ENCODE measurements at places on chromosomes 3 and 15. TPM values are rescaled to one million over a fixed set of nuclear protein-coding genes. Genes with fewer than 3 reads are reported as not detected.

DNA sequence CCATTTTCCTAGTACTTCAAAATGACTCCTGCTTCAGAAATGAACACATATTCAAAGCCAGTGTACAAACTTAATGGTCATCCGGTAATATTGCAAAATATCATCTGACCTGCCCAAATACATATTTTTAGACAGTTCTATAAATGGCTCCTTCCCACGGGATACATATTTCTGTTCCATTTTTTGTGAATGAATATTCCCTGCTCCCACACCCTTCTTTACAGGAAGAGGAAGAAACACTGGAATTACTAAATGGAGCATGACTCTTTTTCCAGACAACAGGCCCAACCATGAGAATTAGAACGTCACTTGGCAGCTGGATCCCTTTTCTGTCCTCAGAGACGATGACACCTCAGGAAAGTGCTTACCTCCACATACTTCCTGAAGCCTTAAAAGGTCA lies 38.0 kb upstream of the CBLB start:
- H3K36me3 ChIP-seq = no peaks in the 10 kb centered on the region
- H3K4me3 ChIP-seq = no peak overlapping the region
- H3K27ac ChIP-seq = no peak overlapping the region
- H3K4me1 ChIP-seq = no peaks in the 10 kb centered on the region
- no peaks in the 10 kb centered on the region for H3K27me3 ChIP-seq

- H3K4me1 ChIP-seq = peaks cover 17% of the 10 kb centered on the region
- H3K36me3 ChIP-seq = no peaks in the 10 kb centered on the region
- H3K27me3 ChIP-seq = no peaks in the 10 kb centered on the region
Measured at GRCh38 chr15:82849556-82850512, 40.4 kb downstream of the WHAMM start.

DNA sequence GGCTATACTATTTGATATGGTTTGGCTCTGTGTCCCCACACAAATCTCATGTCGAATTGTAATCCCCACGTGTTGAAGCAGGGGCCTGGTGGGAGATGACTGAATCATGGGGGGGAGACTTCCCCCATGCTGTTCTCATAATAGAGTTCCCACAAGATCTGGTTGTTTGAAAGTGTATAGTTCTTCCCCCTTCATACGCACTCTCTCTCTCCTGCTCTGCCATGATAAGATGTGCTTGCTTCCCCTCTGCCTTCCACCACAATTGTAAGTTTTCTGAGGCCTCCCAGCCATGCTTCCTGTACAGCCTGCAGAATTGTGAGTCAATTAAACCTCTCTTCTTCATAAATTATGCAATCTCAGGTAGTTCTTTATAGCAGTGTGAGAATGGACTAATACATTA lies 290.1 kb upstream of the CHRM5 start:
- H3K36me3 ChIP-seq = no peaks in the 10 kb centered on the region
- H3K4me1 ChIP-seq = no peaks in the 10 kb centered on the region
- H3K4me3 ChIP-seq = no peak overlapping the region
- no peak for DNase-seq
- peaks cover 3% of the 10 kb centered on the region for H3K27me3 ChIP-seq
- no peak overlapping the region for H3K27ac ChIP-seq

DNA sequence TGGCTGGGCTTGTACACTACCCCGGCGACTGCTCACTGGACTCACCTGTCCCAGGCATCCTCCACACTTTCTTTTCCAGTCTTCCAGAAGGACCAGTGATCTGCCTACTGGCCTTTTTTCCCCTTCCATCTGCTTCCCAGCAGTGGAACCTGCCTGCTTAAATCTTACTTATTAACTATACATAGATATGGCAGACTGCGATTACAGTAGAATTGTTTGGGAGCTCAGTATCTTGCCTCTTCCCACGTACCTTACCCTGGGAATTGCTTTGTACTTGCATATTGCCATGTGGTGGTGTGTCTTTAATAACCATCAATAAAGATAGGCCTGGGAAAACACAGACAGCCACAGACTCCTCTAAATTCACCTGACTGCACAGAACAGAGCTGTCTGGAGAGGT lies 11.8 kb upstream of the HES1 start:
- H3K27me3 ChIP-seq = no peaks in the 10 kb centered on the region
- DNase-seq = no peak
- peaks cover 1% of the 10 kb centered on the region for H3K4me1 ChIP-seq
- no peak overlapping the region for H3K27ac ChIP-seq
- H3K4me3 ChIP-seq = no peak overlapping the region

- no peaks in the 10 kb centered on the region for H3K27me3 ChIP-seq
- H3K36me3 ChIP-seq = peaks cover 17% of the 10 kb centered on the region
- peaks cover 15% of the 10 kb centered on the region for H3K4me1 ChIP-seq
- no peak for DNase-seq
- H3K27ac ChIP-seq = peak overlapping the region; percentile 88
- H3K4me3 ChIP-seq = peak overlapping the region; percentile 86
Measured at GRCh38 chr3:9934235-9934621, 594 bp downstream of the CRELD1 start.

DNA sequence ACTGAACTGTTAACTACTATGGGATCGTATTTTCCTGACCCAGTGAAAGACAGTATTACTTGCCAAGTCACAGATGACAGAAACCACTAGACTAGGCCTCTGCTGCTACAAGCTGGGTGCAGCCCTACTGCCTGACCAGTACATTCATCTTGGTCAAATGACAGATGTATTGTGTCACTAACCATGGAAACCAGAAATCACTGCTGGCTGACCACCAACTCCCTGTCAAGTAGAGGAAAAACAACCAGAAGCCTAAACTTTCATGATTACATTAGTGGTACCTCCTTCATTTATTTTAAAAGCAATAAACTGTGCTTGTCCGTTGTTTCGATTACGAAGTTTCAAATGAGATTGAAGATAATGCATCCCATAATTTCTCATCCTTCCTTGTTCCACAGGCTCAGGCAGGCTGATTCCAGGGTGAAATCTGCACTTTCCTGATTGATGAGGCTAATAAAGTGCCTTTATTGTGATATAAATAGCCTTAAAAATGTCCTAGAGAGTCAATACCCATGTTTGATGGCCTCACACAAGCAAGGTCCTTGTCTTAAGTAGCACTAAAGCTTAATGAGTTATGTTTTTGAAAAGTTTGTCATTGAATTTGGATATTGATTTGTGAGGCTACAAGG lies 309.7 kb downstream of the LSAMP start:
- DNase-seq = no peak
- H3K27ac ChIP-seq = no peak overlapping the region
- H3K4me1 ChIP-seq = no peaks in the 10 kb centered on the region

- no peak for DNase-seq
- no peak overlapping the region for H3K27ac ChIP-seq
- H3K4me1 ChIP-seq = no peaks in the 10 kb centered on the region
- H3K4me3 ChIP-seq = no peak overlapping the region
- no peaks in the 10 kb centered on the region for H3K27me3 ChIP-seq
- H3K36me3 ChIP-seq = no peaks in the 10 kb centered on the region
Measured at GRCh38 chr15:36961956-36962355, 138.4 kb downstream of the MEIS2 start.

DNA sequence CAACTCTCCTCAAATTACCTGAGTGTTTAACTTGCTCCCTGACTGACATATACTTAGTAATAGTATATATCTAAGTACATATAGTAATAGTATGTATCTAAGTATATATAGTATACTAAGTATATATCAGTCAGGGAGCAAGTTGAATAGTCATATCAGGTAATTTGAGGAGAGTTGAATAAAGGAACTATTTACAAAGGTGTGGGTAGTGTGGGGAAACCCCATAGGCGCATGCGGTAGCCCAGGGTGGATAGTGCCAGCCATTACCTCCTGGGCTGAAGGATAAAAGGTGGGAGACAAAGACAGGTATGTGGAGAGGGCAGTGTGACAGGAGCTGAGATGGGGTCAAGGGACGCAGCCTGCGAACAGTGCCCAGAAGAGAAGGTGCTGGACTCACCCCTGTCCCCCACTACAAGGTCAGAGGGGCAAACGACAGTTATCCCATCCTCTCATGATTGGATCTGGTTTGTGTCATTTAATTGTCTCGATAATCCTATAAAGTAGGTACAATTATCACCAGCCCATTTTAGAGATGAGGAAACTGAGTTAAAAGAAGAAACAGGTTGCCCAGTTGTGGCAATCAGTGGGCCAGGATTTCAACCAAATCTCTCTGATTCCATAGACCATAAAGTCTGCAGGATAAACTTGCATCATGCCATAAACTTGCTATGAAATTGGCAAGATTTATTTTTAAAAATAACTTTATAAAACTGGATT lies 34.1 kb upstream of the TPM1 start:
- H3K4me3 ChIP-seq = no peak overlapping the region
- H3K27ac ChIP-seq = no peak overlapping the region
- H3K27me3 ChIP-seq = no peaks in the 10 kb centered on the region
- no peak for DNase-seq

BCHE gene
- total RNA-seq = 38.0 TPM

HESX1 gene
- total RNA-seq = 0.43 TPM

CD200R1 gene
- total RNA-seq = 0.59 TPM

HTR3E gene
- not detected for total RNA-seq

DPH3 gene
- 13.1 TPM for total RNA-seq

CTXN2 gene
- total RNA-seq = not detected

GCSAM gene
- total RNA-seq = not detected
